Pericardium fibroblast (primary cell): ENCODE measurements at places on chromosomes 4 and X. TPM values are rescaled to one million over a fixed set of nuclear protein-coding genes. Genes with fewer than 3 reads are reported as not detected.

The TSR2 gene
- total RNA-seq = 5.2 and 13.1 TPM in 2 replicates

The ANAPC10 gene
- 9.9 and 27.5 TPM in 2 replicates for total RNA-seq

The TXK gene
- total RNA-seq = not detected in 2 replicates

The H2BW2 gene
- total RNA-seq = not detected in 2 replicates

The ARHGAP10 gene
- 33.1 and 36.3 TPM in 2 replicates for total RNA-seq

The APLN gene
- total RNA-seq = 9.0 and 19.0 TPM in 2 replicates

The IL2 gene
- not detected in 2 replicates for total RNA-seq

The ARMCX1 gene
- 24.7 and 34.0 TPM in 2 replicates for total RNA-seq

The PAGE4 gene
- total RNA-seq = not detected in 2 replicates

The POF1B gene
- not detected in 2 replicates for total RNA-seq

The ARSJ gene
- total RNA-seq = 12.4 and 15.2 TPM in 2 replicates

The ANK2 gene
- total RNA-seq = 30.0 and 37.6 TPM in 2 replicates

The GC gene
- total RNA-seq = not detected in 2 replicates

The LRP2BP gene
- total RNA-seq = under 0.01 TPM in 1 of 2 replicates, not detected in the other

The NLRP2B gene
- not detected in 2 replicates for total RNA-seq

The PAGE5 gene
- total RNA-seq = not detected in 2 replicates

The EMCN gene
- total RNA-seq = 1.4 TPM in 1 of 2 replicates, not detected in the other

The SPANXN4 gene
- not detected in 2 replicates for total RNA-seq

The GLRA2 gene
- total RNA-seq = not detected in 2 replicates

The NUDT10 gene
- total RNA-seq = 2.0 and 3.0 TPM in 2 replicates

The VCX2 gene
- total RNA-seq = not detected in 2 replicates

The SH2D1A gene
- total RNA-seq = not detected in 2 replicates

The KIF4A gene
- total RNA-seq = 0.35 and 1.5 TPM in 2 replicates

The PPP2R3B gene
- 7.1 and 13.7 TPM in 2 replicates for total RNA-seq

The FAM199X gene
- total RNA-seq = 6.2 and 7.9 TPM in 2 replicates

The BANK1 gene
- total RNA-seq = not detected in 2 replicates

The SERTM2 gene
- not detected in 2 replicates for total RNA-seq

The SHISA3 gene
- 2.3 and 3.7 TPM in 2 replicates for total RNA-seq

The FAM114A1 gene
- total RNA-seq = 173 and 229 TPM in 2 replicates

The ARHGAP36 gene
- not detected in 2 replicates for total RNA-seq

The PGRMC1 gene
- 102 and 120 TPM in 2 replicates for total RNA-seq

The ASB12 gene
- not detected in 2 replicates for total RNA-seq

The BEX3 gene
- 267 and 290 TPM in 2 replicates for total RNA-seq

The RAI2 gene
- total RNA-seq = 0.12 and 1.2 TPM in 2 replicates

The CXXC4 gene
- total RNA-seq = not detected in 2 replicates

The EGF gene
- total RNA-seq = not detected in 2 replicates

The CFAP99 gene
- total RNA-seq = not detected in 2 replicates

The SLC25A43 gene
- 13.4 and 20.9 TPM in 2 replicates for total RNA-seq

The SORCS2 gene
- total RNA-seq = 0.58 and 4.3 TPM in 2 replicates

The ITGB1BP2 gene
- total RNA-seq = 0.23 and 2.0 TPM in 2 replicates

The KIT gene
- total RNA-seq = 0.82 and 1.2 TPM in 2 replicates

The DKK2 gene
- total RNA-seq = not detected in 2 replicates

The DCHS2 gene
- not detected in 2 replicates for total RNA-seq

The TMPRSS11F gene
- total RNA-seq = not detected in 2 replicates

The MAGEC2 gene
- not detected in 2 replicates for total RNA-seq

The NEXMIF gene
- under 0.01 TPM in 1 of 2 replicates, not detected in the other for total RNA-seq

The TGIF2LX gene
- total RNA-seq = not detected in 2 replicates

The DCLK2 gene
- total RNA-seq = 1.8 and 2.2 TPM in 2 replicates

The PIM2 gene
- total RNA-seq = 0.77 and 3.2 TPM in 2 replicates

The DMRTC1 gene
- total RNA-seq = not detected in 2 replicates

The AFM gene
- not detected in 2 replicates for total RNA-seq
